ENCODE measurements at places on chromosomes 12 and 14. TPM values are rescaled to one million over a fixed set of nuclear protein-coding genes. Genes with fewer than 3 reads are reported as not detected.

GRCh38 chr12:121933522-121934308 lies 15.3 kb downstream of the CFAP251 start:
- DNase-seq, result no peak

CAPZA3 gene
- not detected for total RNA-seq

DNA sequence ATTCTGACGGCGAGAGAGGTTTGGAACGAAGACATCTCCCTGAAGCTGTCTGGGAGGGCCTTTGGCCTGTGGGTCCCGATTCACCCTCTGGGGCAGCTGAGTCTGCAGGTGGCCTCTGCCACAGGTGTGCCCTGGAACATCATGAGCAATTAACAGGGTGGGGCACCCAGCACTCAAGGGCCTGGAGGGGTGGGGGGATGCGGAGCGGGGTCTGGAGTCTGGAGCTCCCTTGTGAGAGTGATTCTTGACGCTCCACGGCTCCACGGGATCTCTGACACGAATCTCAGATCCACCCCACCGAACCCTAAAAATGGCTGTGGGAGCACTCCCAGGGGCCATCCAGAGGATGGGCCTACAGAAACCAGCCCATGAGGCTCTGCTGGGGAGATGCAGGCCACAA lies 8.3 kb downstream of the ITPK1 start:
- no peak for DNase-seq

KRT2 gene
- total RNA-seq, result not detected

- DNase-seq, result no peak
These were observed 287.8 kb upstream of the KITLG start for GRCh38 chr12:88868050-88868449.

DNA sequence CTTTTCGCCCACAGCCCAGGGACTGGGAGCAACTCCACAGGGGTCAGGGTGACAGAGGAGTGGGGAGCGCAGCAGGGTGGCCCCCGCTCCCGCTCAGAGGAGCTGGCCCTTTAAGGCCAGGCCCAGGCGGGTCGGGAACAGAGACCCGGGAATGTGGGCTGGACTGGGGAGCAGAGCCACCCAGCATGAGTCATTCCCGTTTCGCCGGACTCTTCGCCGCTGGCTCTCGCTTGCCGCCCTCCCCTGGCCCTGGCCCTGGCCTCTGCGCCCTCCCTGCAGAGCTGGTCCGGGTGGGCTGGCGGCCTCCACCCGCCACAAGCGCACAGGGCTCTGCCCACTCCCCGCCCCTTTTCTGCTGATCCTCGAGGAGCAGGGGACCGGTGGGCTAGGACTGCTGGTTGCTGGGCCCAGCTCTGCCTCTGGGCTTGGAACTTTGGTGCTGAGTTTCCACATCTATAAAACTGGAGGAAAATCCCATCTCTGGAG lies 92.8 kb downstream of the NINJ2 start:
- DNase-seq, result peak; percentile 91

GRCh38 chr12:104108755-104109445 lies 29.1 kb downstream of the NFYB start:
- DNase-seq, result peak; percentile 91

SLC38A1 gene
- total RNA-seq, result 162 TPM

- DNase-seq, result no peak
These were observed 589.0 kb downstream of the C12orf50 start for GRCh38 chr12:87439990-87440827.

DPPA3 gene
- total RNA-seq, result not detected

GNPNAT1 gene
- total RNA-seq, result 16.4 TPM

GRCh38 chr14:105899071-105899641 lies 372.8 kb downstream of the TMEM121 start:
- DNase-seq, result no peak

TMEM19 gene
- 12.1 TPM for total RNA-seq

LLPH gene
- total RNA-seq, result 7.1 TPM

LRP1-AS gene
- total RNA-seq, result not detected

DNA sequence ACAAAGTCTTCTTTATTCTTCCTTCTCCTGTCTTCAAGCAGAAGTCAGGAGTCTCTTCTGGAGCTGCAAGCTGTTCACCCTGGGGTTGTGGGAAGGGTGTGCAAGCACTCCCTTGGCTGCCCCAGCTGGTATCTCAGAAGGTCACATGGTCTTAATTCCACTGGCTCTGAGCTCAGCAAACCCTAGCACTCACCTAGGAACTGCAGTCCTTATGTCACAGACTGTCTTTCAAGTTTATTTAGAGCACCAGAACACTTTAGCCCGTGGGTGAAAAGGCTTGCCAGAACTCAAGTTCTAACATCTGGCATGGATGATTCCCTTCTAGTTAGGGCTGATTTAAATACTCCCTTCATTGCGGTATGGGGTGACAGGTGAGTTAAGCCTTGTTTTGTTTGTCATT lies 379.0 kb downstream of the CCER1 start:
- DNase-seq, result no peak

SLC39A9 gene
- 47.4 TPM for total RNA-seq

DNA sequence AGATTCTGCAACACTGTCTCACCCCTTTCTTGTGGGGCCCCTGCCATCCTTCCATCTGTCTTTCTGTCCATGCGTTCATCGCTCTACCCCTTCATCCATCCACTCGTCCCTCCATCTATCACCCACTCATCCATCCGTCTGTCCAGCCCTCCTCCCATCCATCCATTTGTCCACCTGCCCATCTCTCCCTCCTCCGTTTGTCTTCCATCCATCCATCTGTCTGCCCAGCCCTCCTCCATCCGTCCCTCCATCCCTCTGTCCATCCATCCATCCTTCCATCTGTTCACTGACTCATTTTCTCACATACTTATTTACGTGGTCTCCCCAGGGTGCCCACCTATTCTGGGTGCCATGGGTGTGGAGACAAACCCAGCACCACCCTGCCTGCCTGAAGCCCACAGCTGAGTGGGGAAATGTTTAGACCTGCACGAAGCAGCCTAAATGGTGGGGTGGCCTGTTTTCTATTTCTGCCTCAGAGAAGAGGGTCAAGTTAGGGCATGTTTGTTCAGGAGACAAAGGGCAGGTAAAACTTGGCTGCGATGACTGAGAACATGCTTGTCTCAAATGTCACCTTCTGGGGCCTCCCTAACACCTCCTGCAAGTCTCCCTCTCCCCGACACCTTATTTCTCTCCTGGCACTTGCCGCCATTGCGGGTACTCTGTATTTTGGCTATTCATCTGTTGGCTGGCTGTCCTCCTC lies 2.8 kb upstream of the SLC25A47 start:
- DNase-seq, result no peak

- DNase-seq, result no peak
These were observed 38.7 kb upstream of the DUSP6 start for GRCh38 chr12:89390802-89391673.

DAAM1 gene
- total RNA-seq, result 47.5 TPM

Measured in sigmoid colon (tissue), 7 donors.